Fibroblast of villous mesenchyme (primary cell): ENCODE measurements at places on chromosomes 3 and 15. TPM values are rescaled to one million over a fixed set of nuclear protein-coding genes. Genes with fewer than 3 reads are reported as not detected.

DNA sequence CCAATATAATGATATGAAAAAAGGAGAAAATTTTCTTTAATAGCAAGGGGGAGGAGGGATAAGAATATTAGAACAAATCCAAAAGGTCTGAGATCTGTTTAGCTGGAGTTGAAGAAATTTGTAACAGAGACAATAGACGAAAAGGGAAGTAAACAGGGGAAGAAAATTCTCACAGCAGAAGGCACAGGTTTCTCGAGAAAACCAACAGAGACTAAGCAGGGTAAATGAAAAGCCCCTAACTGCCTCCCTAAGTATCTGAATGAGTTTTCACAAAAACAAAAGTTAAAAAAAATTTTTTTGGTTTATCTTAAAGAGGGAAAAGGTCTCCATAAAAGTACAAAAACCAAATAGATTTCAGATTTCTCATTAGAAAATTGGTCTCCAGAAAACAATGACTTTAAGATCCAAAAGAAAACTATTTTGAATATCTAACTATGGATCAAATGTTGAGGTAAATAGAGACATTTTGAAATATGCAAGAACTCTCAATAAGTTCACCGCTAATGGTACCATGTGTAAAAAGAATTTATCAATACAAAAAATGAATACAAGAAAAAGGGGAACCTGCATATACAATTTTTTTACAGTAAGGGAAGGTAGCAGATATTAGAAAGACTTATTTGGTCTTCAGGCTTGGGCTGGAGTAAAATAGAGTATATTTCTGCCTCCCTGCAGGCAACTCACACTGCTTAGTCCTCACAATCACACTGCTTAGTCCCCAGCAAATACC, 23.9 kb upstream of the NEK10 start:
- no peak for DNase-seq

GRCh38 chr3:126960604-126960995, 22.3 kb upstream of the PLXNA1 start:
- no peak for DNase-seq

DNA sequence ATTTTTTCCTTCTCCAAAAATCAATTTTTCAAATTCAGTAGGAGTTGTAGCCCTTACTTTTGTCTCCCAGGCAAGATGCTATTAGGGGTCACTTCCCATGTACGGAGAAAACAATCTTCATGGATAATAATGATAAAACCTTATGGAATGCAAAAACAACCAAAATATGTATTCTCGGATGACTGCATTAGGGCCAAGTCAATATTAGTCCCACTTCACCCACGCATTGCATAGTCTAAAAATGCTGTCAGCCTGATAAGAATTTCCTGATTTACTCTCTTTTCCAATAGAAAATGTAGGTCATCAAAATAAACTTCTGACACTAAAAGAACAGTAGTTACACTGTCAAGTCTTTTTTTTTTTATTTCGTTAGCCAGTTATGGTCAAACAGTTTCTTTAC, 2.7 kb downstream of the VGLL3 start:
- DNase-seq, result peak; percentile 79

DNA sequence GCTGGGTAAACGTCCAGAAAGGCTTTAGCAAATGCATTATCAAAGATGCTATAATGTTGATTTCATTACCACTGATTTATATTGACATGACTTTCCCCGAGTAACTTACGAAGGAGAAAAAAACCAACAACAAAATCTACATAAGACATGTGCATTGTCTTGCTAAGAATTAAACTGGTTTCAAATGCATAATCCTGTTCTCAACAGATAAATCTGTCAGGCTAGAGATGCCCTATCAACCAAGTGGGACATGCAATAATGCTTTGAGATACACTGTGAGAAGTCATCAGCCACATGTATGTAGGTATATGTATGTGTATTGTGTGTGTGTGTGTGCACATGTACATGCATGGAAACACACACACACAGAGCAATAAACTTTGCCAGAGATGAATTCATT, 195.6 kb downstream of the MEIS2 start:
- DNase-seq, result no peak

GRCh38 chr3:155745795-155746550, 1.1 kb upstream of the PLCH1 start:
- no peak for DNase-seq

Gene PDZRN3
- 32.5 and 33.7 TPM in 2 replicates for total RNA-seq

Gene RTP3
- total RNA-seq, result 0.43 TPM in 1 of 2 replicates, not detected in the other

Gene FHIT
- 1.6 and 2.2 TPM in 2 replicates for total RNA-seq
